ENCODE measurements at places on chromosomes 13 and 19.

- no peak for DNase-seq
These were observed 68.1 kb downstream of the ERCC5 start for GRCh38 chr13:102913914-102914313.

DNA sequence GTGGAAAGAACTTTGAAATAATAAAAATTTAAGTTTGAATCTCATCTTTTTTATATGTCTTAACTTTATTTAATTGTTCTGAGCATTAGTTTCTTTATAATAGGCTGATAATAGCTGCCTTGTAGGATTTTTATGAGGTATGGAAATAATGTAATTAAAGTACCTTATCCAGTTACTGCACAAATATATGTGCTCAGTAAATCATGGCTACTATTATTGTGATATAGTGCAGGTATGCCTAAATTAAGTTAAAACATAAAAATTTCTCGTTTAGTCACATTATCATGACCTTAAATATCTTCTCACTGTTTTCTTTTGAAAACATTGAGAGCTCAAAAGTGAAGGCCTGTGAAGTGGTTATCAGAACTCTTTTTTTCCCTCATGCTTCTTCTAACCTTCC lies 62.9 kb downstream of the NDFIP2 start:
- DNase-seq: no peak

GRCh38 chr19:6138511-6138910 lies 3.0 kb downstream of the ACSBG2 start:
- no peak for DNase-seq

GRCh38 chr19:5128251-5128935 lies 159.5 kb downstream of the KDM4B start:
- no peak for DNase-seq

DNA sequence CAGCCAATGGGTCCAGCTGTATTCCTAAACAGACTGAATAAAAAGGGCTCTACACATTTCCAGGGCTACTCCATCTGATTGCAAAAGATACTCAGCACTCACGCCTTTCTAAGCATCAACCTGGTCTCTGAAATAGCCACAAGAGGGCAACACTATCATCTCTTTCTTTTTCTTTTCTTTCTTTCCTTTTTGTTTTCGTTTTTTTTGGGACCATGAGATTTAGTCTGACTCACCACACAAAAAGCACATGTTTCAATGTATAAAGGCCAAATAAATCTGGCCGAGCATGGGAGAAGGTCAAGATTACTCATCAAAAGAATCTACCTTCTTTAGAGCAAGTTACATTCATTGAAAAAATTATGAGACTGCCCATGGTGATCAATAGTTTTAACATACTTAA lies 805.6 kb upstream of the ARGLU1 start:
- DNase-seq: no peak

- no peak for DNase-seq
These were observed 234.9 kb upstream of the DACH1 start for GRCh38 chr13:72101768-72102400.
